Stimulated activated CD4-positive, alpha-beta T cell treated with anti-CD3 and anti-CD28 coated beads, Interleukin-4, amount 100 ng/mL, for 4 hours (primary cell): ENCODE measurements at places on chromosomes 2 and 18.

- no peak for DNase-seq
These were observed 64.8 kb upstream of the ALKAL2 start for GRCh38 chr2:352696-353095.

DNA sequence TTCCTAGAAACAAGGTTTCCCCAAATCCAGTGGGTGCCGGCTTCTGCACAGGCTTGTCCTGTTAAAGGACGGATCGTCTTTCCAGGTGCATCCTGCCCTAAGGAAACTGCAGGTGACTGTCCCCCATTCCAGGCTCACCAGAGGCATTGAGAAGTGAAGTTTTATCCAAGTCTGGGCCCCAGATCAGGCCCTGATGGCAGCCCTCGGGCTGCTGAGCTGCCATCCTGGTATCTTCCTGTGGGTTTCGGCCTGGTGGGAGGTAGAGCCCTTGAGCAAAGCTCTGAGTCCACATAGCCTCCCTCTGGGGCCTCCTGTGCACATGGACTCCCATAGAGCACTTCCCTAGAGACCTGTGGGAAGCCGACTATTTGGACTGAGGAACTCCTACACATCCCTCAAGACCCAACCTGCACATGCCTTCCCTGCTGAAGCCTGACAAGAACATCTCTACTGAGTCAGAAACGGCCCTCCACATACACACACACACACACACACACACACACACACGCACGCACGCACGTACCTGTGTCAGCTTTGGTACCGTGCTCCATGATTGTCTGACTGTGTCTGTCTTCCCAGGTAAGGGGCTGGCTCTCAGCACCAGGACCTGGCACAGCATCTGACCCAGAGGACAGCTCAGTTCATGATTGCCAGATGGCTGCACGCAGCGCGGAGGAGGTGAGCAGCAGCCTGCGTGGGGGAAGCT is 16.4 kb downstream of the TNS1 start:
- DNase-seq, result no peak

DNA sequence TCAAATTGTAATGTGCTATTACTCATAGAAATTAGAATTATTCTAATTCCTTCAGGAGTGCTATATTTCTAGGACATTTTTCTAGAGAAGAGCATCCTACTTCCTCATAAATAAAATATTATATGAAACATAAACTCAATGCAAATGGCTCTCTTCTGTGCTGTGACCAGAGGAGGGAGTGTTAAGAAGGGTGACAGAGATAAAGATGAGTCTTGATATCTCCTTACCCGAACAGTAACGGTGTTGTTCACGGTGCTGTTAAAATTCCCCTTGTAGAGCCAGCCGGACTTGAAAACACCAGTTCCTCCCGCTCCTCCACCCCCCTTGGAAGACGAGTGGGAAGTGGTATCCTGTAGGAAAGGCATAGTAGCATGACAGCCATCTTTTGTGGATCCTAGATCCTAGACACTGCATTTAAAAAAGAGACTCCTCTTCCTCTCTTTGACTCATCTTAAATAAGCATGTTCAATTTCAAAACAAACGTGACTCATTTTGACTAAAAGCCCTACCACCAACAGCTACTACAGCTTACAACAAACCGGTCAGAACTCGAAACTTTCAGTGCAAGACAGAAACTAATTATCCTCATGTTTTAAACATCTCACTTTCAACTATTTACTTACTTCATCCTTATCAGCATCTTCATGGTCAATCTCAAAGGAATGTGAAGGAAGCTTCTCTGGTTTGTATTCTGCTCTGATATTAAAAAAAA is 156.3 kb downstream of the DOCK10 start:
- DNase-seq, result no peak

GRCh38 chr18:47604021-47604420 is 326.4 kb downstream of the SMAD2 start:
- no peak for DNase-seq

- no peak for DNase-seq
These were observed 36.2 kb downstream of the THADA start for GRCh38 chr2:43559391-43560230.

DNA sequence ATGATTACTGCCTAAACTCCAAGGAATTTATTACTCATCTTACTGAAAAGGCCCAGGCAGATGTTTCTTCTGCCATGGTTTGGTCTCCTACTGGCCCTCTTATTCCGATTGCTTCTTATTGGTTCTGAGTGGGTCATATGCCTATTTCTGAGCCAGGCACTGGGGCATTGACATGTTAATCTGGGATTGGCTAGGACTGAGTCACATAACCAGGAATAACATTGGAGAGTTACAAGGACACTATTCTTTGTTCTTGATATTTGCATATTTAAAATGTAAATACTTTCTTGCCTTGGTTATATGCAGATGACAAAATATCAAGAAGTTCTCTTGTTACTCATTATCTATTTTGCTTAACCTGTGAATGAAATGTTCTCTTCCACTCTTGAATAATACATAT is 534.4 kb upstream of the SLC39A10 start:
- no peak for DNase-seq

DNA sequence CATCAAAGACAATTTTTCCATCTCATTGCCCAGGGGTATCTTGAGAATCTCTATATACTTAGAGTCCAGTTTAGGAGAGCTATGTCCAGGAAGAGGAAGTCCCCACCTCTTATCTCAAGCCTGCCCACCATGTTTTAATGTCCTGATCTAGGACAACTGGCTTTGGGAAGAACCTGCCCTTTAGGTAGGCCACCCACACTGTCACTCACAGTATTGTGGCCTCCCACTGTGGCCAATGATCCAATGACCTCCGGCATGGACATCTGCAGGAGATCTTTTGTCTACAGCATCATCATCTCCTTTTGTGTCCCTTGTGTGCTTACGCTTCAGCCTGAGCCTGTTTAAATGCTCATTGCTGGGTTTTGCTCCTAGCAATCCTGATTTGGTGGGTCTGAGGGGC is 77.4 kb downstream of the SLC4A3 start:
- no peak for DNase-seq

DNA sequence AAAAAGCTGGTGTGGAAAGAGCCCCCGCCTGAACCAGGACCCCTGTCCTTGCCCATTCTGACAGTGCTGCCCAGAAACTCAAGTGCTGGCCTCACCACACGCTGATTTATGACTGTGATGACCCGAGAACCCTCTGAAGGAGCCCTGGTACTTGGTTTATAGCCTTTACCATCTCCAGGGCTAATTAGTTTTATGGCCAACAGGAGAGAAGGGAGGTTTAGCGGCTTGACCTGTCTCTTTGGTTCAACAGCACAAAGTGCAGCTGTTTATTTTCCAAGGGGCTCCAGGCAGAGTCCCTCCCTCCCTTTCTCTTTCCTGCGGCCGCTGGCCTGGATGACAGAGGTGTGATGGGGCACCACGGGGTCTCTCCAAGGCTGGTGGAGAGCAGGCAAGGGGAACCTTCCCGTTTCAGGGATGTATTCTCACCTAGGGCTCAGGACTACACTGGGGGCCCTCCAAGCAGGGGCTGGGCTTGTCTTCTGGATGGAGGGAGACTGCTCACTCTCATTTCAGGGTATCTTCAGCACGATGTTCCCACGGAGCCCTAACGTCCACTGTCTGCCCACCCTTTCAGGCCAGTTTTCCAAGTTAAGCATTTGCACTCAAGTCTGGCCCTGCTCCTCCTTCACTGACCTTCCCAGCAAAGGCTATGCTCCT is 174.2 kb upstream of the GLI2 start:
- no peak for DNase-seq

DNA sequence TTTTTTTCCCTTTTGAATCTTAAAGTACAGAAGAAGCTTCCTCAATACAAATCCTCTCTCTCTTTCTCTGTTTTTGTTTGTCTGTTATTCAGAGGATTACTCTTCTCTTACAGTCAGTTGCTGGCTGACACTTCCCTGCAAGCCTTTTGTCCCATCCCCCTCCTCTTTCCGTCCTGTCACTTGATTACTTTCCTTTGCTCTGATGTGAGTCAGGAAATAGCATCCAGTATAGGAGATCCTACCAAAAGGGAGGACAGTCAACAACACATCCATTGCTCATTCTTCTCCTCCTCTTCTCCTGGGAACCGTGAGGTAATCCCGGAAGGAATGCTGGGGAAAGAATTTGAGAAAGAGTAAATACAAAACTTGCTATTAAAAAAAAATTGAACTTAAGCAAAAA is 79.3 kb upstream of the SCN7A start:
- no peak for DNase-seq
